ENCODE measurements at places on chromosomes 1 and 21.

DNA sequence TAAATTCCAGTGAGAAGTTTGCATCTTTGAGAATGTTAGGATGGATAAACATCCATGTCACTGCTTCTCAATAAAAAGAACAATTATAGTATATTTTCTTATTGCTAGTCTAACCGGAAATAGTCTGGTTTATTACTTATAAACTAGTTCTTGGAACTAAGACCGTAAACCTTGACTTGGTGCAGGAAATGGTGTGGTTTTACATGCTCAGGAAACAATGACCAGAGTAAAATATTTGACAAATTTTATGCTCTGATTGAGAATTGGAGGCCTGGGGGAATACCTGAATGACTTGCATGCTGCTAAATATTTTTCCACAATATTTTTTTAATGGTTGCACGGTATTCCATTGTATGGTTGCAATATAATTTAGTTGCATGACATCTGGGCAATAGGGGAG is 76.3 kb downstream of the XCL2 start:
- DNase-seq, result no peak

- no peak for DNase-seq
These were observed 6.3 kb upstream of the SRARP start for GRCh38 chr1:15997637-15998280.

DNA sequence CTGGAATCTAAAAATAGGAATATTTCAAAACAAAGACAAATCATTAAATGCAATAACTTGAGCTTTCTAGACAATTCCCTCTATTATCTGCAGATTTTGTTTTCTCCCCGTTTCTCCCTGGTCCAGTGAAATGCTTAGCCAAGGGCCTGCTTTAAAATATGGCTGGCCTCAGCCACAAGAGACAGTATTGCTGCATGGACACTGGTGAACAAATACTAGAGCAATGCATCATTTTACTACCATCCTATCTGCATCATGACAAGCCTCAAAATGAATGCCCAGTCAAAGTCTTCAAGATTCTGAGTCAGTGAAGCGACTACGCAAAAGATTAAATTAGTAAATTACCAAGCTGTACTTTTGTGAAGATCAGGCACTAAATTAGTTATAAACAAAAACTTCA is 80.5 kb downstream of the ENAH start:
- no peak for DNase-seq

DNA sequence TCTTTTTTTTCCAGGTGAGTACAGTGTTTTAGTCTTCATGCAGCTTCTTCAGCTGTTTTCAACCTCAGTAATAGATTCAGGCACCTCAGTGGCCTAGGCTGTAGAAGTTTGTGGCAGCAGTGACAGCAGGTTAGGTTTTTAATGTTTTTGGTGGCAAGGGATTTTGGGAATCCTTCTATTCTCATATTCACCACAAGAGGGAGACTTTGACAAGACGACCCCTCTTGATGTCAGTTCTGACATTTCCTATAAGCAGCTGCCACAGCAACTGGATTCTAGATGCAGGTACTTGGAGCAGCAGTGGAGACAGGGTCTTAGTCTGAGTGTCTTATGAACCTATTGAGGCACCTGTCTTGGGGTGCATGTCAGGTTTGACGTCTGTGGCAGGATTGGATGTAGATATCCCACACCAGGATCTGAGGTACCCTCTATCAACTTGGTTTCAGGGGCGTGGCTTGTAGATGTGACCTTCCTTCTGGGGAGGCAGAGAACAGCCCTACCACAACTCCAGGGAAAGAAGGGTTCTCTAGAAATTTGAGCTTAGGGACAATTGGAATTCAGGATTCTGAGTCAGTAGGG is 1104.2 kb upstream of the TMPRSS15 start:
- no peak for DNase-seq

- no peak for DNase-seq
These were observed 79.7 kb downstream of the NGF start for GRCh38 chr1:115258302-115258866.

GRCh38 chr1:111099289-111099688 is 40.6 kb downstream of the DRAM2 start:
- DNase-seq, result no peak

- DNase-seq, result no peak
These were observed 117.6 kb downstream of the KCNN3 start for GRCh38 chr1:154752273-154753030.

DNA sequence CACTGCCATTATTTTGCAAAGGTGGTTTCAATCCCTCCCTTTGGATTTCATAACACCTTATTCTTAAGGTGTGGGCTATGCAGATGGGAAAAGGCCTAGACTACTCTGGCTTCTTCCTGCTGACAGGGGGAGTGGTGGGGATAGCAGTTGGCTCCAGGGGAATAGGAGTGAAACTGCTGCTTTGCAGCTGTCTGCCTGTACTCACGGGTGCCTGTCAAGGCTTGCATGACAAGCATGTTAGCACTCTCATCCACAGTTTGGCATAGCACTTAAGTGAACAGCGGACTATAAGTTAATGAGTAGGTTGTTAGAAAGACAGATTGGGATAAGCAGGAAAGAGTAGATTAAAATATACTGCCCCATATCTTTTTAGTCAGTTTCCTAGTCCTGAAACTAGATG is 287.5 kb upstream of the DAB1 start:
- no peak for DNase-seq

- DNase-seq, result no peak
These were observed 29.1 kb downstream of the EIF2D start for GRCh38 chr1:206582971-206583706.

- no peak for DNase-seq
These were observed 4.2 kb downstream of the TNFRSF25 start for GRCh38 chr1:6461538-6462411.

GRCh38 chr1:26409191-26409807 is 1.3 kb upstream of the LIN28A start:
- no peak for DNase-seq

DNA sequence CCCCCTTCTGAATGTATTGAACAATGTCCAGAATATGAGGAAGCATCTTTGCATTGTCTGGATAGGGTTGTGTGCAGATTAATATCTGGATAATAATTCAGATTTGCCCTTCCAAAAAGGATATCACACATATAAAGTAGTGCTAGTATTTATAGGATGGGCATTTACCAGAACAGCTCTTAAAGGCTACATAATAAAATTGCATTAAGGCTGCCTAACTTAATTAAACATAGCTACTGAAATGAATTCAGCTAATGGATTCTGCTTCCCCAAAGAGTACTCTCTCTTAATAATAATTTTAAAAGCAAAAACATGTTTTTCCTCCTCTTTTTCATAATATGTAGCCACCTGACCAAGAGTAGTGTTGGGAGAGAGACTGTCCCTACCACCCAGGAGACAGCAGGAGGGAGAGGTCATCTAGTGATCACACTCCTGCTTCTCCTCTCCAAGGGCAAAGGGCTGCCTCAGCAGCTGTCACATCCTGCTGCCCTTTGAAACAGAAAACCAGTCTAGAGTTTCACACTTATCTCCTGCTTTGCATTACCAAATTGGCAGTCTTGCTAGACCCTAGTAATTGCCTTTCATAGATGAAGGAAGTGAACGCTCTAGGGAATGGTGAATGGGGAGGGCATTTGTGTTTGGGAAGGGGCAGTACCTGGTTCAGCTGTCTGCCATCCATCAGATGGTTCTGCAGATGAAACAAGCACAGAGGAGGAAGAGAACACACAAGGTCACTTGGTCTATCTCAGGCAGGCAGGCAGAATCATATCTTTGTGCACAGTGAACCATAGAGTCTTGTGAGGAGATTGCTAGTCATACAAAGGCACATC is 29.3 kb upstream of the DDAH1 start:
- DNase-seq, result no peak

GRCh38 chr1:104780470-104781078 is 1030.9 kb downstream of the AMY1C start:
- DNase-seq, result no peak

DNA sequence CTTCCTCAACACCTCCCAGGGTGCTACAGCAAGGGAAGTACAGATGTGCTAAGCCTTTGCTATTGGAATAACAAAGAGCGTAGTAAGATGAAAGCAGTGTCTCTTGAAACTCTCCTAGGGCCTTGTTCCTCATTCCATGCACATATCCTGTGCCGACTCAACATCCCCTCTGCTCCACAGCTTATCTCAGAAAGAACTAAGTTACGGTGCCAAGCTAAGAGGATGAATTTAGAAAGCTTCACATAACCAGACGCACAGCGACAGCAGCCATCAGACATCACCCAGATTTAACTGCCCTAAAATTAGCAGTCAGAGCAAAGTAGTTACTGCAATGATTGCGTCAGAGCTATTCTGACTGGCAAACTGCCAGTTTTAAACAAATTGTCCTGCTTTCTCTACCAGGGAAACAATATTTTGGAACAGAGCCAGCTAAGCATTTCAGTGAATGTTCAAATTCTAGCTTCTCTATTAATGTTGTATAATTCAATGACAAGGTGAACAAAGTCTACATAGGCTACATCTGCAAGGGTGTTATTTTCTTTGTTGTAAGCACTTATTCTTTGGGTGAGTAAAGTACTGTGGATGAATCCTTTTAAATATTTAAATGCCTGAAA is 9.5 kb downstream of the SIPA1L2 start:
- peak; percentile 58 for DNase-seq

DNA sequence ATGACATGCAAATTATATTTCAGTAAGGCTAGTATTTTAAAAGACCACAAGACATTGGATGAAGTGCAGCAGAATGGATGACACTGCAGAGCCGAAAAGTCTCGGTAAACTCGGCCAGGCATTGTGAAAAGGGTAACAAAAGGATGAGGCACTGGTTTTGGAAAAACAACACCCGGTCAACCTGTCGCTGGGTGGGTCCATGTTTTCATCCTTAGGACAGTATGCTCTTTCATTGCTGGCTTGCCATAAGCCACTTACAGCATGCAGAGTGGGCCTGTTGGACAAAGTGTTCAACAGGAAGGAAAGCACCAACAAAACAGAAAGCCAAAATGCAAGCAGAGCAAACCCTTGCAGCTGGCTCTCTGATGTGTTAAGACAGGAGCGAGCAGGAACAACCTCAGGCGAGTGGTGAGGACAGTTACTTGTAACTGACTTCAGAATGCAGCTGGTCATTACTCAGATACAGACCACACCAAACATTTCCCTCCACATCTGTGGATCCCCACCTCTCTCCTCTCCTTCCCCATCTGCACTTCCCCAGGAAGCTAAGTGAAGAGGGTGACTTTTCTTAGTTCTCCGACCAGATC is 2.9 kb upstream of the RCAN1 start:
- no peak for DNase-seq

DNA sequence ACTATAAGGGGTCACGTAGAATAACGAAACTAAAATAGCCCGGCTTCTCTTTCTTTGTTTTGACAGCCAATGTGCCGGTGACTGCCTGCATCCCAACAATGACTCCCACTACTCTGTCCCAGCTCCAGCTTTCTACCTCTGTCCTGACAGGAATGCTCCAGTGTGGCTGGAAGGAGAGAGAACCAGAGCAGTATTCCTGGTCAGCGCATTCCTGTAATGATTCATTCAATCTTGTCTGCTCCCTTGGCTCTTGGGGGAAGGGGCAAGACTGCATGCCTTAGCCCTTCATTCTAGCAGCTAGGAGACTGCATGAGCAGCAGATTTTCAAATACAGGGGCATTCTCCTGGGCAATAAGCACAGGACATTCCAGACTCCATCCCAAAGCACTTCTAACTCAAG is 132.1 kb upstream of the PRMT6 start:
- DNase-seq, result no peak

DNA sequence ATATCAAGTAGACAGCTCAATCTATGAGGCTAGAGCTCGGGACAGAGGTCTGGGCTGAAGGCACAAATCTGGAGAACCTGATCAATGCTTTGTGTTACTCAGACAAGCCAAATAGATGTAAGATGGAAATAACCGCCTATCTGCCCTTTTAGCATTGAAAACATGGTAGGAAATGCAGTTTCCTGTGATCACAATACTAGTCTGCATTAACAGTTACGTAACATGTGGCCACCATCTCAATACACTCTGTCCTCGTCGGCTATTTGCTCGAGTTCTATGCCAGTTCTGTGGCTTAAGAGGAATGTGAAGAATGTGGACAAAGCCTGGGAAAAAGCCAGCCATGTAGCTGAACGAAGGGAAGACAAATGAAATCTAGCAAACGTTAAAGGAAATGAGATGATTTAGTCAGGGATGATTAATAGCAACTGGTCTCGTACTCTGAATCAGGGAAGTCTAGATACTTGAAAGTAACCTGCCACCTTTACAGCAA is 73.3 kb downstream of the HSF2BP start:
- peak; percentile 56 for DNase-seq

DNA sequence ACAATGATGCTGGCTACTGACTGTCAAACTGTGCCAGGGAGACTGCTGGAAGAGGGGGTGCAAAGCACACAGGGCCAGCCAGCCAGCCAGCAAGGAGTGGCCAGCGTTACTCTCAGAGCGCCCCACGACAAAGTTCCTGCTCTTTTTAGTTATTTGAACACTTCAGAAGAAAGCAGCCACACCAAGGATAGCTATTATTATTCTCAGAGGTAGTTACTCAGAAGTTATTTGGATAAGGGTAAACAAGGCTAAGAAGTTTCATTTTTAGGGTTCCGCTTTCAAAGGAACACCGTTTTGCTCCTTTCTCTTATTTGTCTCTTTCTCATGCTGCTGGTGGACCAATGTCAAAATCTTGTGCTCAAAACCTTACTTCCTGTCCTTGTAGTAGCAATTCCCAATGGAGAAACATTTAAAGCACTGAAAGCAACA is 59.9 kb downstream of the VANGL2 start:
- no peak for DNase-seq

DNA sequence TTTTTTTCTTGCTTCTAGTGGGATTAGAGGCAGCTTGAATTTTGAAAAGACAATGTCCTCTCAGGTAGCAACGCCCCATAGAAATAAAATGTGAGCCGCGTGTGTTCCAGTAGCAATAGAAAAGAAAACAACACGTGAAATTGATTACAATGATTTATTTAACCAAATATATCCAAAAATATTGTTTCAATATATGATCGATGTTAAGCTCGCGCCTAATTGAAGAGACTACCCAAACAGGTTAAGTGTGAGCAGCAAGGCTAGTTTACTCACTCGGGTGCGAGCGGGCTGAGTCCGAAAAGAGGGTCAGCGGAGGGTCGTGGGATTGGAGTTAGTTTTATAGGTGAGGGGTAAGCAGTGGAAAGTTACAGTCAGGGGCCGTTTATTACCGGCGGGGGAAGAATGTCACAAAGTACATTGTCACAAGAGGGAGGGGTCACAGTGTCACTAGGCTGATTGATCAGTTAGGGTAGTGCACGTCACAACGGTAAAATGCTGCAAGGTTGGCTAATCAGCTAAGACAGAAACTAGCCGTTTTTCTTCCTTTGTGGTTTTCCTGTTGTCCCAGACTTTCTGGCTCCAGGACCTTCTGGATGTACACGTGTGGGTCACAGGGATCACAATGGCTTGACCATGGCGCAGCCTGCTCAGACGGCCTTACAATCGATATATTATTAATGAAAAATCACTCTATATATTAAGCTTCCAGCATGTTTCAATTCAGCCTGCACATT is 697 bp upstream of the ZNF670 start:
- DNase-seq, result no peak

DNA sequence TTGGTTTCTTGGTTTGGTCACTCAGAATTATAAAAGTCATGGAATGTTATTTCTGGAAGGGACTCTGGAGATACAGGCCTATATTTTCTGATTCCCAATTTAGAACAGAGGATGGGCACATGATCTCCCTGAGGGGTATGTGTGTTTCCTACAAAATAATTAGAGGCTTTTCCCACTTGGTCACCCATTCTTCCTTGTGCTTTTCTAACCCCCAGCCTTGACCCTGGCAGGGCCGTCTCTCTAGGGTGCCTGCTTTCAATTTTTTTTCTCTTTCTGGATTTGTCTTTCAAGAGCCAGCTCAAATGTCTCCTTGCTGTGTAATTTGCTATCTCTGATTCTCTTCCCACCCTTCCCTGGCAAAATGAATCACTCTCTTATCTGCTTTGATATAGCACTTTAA is 131.9 kb downstream of the HLX start:
- DNase-seq, result no peak
